Stimulated activated CD4-positive, alpha-beta T cell treated with anti-CD3 and anti-CD28 coated beads, TNF-alpha, amount 100 ng/mL, for 48 hours (primary cell): ENCODE measurements at places on chromosomes 13 and 19.
A peak's percentile ranks its signal among the peaks of the same experiment; 100 is the strongest.

GRCh38 chr19:15790096-15790495, 2.6 kb downstream of the OR10H5 start:
- no peak for DNase-seq

- DNase-seq, result no peak
These were observed 21.6 kb downstream of the SGCG start for GRCh38 chr13:23202383-23202782.

- no peak for DNase-seq
These were observed 39.2 kb downstream of the WDFY2 start for GRCh38 chr13:51623473-51623872.

DNA sequence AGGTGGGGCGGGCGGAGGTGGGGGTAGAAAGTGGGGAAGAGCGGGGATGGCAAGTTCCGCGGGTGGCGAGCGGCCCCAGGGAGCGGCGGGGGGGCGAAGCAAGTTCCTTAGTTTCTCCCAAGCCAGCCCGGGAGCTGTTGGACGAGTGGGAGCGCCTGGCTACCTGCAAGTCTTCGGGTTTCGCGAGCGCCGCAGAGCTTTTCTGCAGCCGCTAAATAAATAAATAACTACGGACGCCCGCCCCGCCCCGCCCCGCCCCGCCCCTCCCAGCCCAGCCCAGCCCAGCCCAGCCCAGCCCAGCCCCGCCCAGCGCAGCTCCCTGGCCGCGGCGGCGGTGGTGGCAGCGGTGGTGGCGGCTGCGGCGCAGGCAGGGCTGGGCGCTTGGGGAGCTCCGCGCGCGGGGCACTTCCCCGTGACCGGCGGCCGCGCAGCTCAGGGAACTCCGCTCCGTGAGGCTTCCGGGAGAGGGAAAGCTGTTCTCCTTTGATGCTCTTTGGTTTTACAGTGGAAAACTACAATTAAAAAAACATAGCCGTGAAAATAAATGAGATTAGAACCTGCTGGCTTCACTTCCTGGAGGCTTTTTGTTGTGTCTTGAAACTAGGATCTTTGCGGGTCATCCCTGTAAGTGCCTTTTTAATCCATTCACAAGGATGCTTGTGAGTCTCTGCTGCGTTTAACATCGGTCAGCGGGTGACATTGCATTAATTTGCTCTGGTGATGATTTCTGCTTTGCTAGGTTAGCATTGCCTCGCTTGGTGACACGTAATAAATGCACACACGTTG, at the start of gene UBE2L5:
UBE2L5 (plus strand) TSS at position 440 of the 786 bp plus-strand sequence. CDS start 5,498 bp downstream, outside the sequence.
- DNase-seq, result peak; percentile 46

DNA sequence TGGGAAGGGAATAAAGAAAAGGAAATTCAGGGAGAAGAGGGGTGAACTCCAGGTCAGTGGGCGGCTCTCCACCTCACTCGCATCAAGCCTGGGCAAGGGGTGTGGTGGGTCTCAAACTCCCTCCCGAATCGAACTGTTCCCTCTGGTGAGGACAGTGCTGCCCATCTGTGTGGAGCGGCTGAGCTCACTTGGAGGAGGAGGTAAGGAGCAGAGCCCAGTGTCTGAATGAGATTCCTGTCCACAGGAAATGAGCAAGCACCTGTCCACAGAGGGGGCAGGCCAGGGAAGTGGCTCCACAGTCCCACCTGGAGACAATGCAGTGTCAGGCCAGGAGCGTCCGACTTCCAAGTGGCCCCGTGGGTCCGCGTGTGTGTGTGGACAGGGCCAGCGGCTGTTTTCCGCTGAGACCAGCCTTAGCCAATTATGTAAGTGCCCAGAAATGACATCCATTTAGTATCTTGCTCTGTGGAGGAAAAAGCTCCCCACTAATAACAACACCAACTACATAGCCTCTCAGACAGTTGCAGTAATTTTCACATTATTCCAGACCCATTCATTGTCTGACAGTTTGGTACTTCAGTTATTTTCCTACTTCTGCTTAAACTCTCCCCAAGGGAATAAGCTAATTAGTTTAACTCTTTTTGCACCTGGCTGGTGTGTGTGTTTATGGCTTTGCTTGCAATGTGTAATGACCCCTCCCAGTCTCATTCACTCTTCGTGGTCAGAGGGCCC, 114.6 kb downstream of the SOX1 start:
- DNase-seq, result no peak

GRCh38 chr19:48102870-48103751, 7.5 kb downstream of the PLA2G4C start:
- no peak for DNase-seq

- DNase-seq, result no peak
These were observed 13.5 kb downstream of the WIZ start for GRCh38 chr19:15436012-15436825.

DNA sequence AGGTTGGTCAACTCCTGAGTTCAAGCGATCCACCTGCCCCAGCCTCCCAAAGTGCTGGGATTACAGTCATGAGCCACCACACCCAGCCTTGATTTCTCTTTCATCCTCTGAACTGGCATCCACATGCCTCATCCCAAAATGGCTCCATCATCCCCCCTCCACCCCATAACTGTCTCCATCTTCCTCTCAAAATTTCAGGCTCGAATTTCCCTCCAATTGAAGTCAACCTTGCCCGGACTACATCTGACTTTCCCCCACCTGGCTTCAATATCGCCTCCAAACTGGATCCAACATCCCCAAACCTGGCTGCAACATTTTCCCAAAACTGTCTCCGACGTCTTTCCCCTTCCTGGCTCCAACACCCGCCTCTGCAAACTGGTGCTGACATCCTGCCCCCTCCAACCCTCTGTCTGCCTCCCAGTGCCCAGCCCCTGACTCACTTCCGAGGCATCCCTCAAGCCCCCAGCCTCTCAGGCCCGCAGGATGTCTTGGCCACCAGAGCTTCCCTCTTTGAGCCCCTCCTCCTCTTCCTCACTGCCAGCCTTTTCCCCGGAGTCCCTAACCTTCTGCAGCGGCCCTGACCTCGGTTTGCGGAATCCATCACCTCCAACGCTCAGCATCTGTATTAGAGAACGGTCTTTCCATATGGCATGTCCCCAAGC, 943 bp downstream of the EXOC3L2 start:
- no peak for DNase-seq

DNA sequence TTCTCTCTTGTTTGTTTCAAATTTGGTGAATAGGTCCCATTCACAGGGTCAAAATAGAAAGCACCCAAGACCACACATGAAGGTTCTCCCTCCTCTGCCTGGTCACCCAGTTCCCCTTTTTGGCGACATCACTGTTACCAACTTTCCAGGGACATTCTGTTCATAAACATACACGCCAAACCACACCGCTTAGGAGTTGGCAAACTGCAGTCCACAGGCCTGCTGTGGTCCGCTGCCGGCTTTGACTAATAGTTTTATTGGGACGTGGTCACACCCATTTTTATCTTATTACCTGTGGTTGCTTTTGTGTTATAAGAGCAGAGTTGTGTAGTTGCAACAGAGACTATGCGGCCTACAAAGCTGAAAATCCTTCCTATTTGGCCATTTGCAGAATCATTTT, 24.2 kb downstream of the UHRF1 start:
- DNase-seq, result no peak

GRCh38 chr13:22497991-22498780, 682.6 kb upstream of the SGCG start:
- DNase-seq, result no peak

DNA sequence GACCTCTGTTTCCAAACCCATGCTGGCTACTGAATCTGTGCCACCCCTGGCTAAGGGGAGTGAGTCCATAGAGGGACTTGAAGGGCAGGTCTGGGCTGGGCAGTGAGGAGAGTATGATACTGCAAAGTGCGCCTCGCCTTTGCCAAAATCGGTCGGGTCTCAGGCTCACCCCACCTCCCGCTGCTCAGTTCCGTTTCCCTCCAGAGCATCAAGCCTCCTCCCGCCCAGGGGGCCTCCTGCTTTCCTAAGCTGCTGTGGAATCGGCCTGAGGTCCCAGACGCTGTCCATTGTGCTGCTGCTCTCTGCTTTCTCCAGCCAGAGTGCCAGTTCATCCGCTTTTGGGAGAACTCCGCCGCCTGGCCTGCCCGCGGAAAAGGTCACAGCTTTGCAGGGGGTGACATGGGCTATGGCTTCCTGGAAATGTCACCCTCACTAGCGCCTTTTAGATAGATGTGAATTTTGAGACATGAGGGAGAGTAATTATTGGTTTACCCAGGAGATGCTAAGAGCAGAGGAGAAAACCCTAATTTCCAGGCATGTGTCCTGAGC, 1418.4 kb downstream of the UQCRFS1 start:
- no peak for DNase-seq

- DNase-seq, result no peak
These were observed 138.9 kb downstream of the SHISA2 start for GRCh38 chr13:25912961-25913360.

DNA sequence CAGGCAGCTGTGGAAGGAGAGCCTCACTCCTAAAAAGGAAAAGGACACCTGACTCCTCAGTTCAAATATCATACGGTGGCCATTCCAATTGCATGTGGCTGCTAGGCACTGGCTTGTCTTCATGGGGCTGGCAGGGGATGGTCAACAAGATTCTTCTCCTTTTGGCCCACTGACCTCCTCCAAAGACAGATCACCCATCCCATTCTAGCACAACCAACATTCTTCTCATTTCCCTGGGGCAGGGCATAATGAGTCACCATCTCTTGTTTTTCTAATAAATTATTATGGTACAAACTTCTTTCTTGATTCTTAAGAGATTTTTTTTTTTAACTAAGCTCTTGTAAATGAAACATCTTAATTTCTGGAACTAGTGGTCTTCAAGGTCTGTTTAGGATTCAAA, 136.7 kb upstream of the NBEA start:
- DNase-seq, result no peak

GRCh38 chr19:54035215-54036178, 28.2 kb downstream of the VSTM1 start:
- no peak for DNase-seq

- DNase-seq, result no peak
These were observed 53.8 kb downstream of the ATP11A start for GRCh38 chr13:112743451-112744167.

DNA sequence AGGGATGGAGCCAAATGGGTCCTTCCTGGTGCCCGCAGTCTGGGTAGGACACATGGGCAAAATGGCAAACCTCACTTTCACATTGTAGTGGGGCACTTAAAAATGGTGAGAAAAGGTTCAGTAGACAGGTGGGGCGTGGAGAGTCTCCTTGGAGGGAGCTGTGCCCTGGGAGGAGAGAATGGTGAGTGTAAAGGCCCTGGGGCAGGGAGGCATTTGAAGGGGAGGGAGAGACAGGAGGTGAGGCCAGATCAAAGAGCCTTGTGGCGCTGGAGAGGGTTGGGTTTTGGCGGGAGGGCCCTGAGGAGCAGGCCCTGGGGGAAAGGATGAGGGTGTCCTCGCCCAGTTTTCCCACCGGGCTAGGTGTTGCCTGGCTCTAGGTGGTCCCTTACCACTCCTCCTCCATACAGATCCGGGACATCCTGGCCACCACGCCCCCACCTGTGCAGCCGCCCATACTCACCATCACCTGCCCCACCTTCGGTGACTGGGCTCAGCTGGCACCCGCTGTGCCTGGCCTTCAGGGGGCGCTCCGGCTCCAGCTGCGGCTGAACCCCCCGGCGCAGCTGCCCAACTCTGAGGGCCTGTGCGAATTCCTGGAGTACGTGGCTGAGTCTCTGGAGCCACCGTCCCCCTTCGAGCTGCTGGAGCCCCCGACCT, 6.3 kb downstream of the MAP1S start:
- no peak for DNase-seq

DNA sequence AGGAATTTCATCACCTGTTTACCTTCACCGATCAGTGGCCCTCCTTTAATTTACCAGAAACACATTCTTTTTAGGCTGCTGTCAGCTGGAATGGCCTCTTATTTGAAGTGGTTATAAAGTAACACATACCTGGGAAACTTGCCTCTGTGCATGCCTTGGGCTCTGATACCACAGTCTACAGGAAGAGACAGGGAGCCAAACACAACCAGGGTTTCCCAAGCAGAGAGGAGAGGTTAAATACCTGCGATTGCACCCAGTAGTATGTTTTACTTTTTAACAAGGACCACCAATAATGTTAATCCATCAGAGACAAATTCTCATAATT, 444.0 kb upstream of the SGCG start:
- DNase-seq, result no peak

- DNase-seq, result no peak
These were observed 40.6 kb upstream of the ZNF681 start for GRCh38 chr19:23799321-23799720.

- no peak for DNase-seq
These were observed 21.1 kb downstream of the ARL11 start for GRCh38 chr13:49649244-49649962.

GRCh38 chr19:6392221-6393073, 517 bp downstream of the GTF2F1 start:
- DNase-seq, result no peak

- no peak for DNase-seq
These were observed 12.7 kb downstream of the SLC27A1 start for GRCh38 chr19:17482877-17483604.

DNA sequence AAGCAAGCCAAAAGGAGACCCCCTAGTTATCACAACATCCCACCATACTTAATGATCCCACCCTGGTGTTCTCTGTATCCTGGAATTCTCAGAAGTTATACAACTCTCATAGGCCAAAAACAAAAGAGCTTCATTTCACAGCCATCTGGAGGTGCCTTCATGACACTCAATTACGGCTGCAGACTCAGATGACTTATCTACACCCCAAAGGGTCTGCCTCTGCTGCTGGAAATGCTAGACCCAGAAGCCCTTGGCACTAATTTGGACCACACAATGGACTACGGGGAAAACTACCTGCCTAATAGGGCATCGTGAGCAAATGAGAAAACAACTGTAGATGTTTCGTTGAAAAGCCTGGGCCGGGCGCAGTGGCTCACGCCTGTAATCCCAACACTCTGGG, 40.2 kb downstream of the BRD4 start:
- no peak for DNase-seq

DNA sequence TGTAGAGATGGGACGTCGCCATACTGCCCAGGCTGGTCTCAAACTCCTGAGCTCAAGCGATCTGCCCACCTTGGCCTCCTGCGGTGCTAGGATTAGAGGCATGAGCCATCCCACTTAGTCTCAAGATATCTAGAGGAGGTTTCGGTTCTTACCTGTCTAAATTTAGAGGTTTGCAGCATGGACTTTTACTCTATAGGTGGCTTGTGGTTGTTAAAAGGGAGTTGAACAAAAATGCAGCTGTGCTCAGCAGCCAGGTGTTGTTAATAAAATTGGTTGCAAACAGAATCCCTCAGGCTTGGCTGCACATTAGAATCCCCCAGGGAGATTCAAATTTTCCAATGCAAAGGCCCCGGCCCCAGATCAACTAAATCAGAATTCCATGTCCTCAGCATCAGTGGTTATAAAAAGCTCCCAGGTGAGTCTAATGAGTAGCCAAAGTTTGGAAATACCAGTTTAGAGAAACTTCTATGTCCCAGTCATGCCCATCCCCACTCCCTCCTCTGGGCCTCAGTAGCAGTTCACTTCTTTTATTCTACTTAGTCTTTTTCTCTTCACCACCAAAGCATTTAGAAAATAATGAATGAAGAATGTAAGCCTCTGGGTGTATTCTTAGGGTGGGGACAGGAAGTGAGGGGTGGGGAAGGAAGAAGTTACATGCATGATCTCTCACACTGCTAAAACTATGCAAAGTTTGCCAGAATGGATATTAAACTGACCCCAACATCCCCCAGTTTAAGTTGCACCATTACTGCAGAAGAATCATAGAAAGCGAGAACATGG, 471.0 kb downstream of the COG6 start:
- no peak for DNase-seq

GRCh38 chr19:10639836-10640235, 14.3 kb upstream of the ILF3 start:
- DNase-seq, result no peak
